ENCODE measurements at places on chromosomes 11 and 22. TPM values are rescaled to one million over a fixed set of nuclear protein-coding genes. Genes with fewer than 3 reads are reported as not detected.

DNA sequence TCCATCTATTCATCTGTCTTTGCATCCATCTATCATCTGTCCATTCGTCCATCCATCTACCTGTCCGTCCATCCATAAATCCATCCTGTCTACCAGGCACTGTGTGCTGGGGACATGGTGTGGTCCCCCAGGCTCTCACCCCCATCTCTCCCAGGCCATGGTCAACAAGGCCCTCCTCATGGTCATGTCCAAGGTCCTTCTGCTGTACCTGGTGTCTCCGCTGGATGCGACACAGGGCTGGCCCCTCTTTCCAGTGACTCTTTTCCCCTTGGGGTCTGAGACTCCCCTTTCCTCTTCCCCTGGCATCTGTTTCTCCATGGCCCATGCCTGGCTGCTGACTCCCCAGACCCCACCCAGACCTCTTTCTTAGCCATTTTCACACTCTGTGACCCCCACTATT is 4.5 kb downstream of the IGLL1 start:
- no peaks in the 10 kb centered on the region for H3K27me3 ChIP-seq
- DNase-seq, result no peak
- no peak overlapping the region for H3K27ac ChIP-seq
- H3K4me3 ChIP-seq, result no peak overlapping the region

DNA sequence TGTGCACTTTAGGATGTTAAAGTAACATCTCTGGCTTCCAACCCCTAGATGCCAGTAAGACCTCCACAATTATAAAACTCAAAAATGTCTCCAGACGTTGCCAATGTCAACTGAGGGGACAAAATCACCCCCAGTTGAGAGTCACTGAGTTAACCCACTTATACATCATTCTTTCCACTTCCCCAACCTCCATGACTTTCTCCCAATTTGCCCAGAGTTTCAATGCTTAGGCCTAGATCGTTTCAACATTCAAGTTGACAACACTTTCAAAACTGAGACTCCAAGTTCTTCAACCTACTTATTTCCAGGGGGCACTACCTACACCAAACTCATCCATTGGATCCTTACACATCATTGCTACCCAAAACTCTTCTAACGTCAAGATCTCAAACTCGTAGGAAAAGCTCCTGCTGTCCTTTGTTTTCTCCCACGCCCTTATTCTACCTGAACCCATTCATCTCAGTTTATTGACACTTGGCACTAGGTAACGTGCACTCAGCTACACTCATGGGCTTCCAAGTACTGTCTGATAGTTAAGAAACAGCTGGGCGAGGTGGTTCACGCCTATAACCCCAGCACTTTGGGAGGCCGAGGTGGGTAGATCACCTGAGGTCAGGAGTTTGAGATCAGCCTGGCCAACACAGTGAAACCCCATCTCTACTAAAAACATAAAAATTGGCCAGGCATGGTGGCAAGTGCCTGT is 24.5 kb downstream of the RBFOX2 start:
- no peaks in the 10 kb centered on the region for H3K36me3 ChIP-seq
- H3K4me3 ChIP-seq, result no peak overlapping the region
- H3K27me3 ChIP-seq, result no peaks in the 10 kb centered on the region

GRCh38 chr11:86210898-86211297 is 33.7 kb upstream of the EED start:
- no peak overlapping the region for H3K27ac ChIP-seq
- DNase-seq, result no peak
- no peaks in the 10 kb centered on the region for H3K4me1 ChIP-seq
- H3K27me3 ChIP-seq, result no peaks in the 10 kb centered on the region

DNA sequence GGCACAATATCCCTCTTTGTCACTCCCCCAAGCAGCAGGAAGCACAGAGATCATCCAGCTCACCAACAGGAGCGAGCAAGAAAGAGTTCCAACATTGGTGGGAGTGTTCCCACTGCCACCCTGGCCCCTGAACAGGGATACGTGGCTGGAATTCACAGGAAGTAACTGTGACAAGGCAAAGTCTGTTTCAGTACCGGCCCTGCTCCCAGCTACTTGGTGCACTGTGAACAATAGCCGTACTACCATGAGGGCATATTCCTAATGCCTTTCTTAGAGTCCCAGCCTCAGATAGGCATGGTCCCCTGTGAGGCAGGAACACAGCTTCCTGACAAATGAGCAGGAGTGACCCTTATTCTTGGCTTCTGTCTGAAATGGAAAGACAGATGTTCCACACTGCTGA is 1.8 kb upstream of the SLC37A2 start:
- H3K27me3 ChIP-seq, result no peaks in the 10 kb centered on the region
- no peaks in the 10 kb centered on the region for H3K36me3 ChIP-seq
- no peaks in the 10 kb centered on the region for H3K4me1 ChIP-seq
- no peak overlapping the region for H3K27ac ChIP-seq
- no peak for DNase-seq

- no peaks in the 10 kb centered on the region for H3K27me3 ChIP-seq
- peak overlapping the region; percentile 98 for H3K27ac ChIP-seq
- no peaks in the 10 kb centered on the region for H3K36me3 ChIP-seq
- DNase-seq, result peak; percentile 90
- peak overlapping the region; percentile 70 for H3K4me3 ChIP-seq
Observed at GRCh38 chr11:11843211-11843621, 1.4 kb downstream of the USP47 start.

- no peak overlapping the region for H3K4me3 ChIP-seq
- H3K27me3 ChIP-seq, result no peaks in the 10 kb centered on the region
- peaks cover 14% of the 10 kb centered on the region for H3K4me1 ChIP-seq
- H3K27ac ChIP-seq, result no peak overlapping the region
- no peak for DNase-seq
Observed at GRCh38 chr22:45510376-45511232, 7.9 kb downstream of the FBLN1 start.

NXPE1 gene
- total RNA-seq, result not detected

C11orf91 gene
- not detected for total RNA-seq

CCDC81 gene
- total RNA-seq, result 0.66 TPM

MIAT gene
- 10.2 TPM for total RNA-seq

Measured in fibroblast of lung (primary cell).